ENCODE measurements at places on chromosomes 3 and 15.
A peak's percentile ranks its signal among the peaks of the same experiment; 100 is the strongest.

DNA sequence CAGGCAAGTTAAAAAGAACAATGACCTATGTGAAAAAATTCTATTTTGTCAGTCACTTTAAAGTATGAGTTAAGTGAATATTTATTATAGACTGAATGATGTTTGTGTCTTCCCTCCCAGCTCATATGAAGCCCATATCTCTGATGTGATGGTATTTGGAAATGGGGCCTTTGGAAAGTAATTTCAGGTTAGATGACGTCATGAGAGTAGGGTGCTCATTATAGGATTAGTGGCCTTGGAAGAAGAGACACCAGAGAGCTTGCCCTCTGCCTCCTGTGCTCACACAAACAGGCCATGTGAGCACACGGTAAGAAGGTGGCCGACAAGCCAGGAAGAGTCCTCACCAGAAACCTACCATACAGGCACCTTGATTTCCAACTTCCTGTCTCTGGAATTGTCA, 138.8 kb upstream of the TNIK start:
- DNase-seq, result no peak

GRCh38 chr3:61821823-61822251, 260.5 kb downstream of the PTPRG start:
- DNase-seq, result peak; percentile 74

DNA sequence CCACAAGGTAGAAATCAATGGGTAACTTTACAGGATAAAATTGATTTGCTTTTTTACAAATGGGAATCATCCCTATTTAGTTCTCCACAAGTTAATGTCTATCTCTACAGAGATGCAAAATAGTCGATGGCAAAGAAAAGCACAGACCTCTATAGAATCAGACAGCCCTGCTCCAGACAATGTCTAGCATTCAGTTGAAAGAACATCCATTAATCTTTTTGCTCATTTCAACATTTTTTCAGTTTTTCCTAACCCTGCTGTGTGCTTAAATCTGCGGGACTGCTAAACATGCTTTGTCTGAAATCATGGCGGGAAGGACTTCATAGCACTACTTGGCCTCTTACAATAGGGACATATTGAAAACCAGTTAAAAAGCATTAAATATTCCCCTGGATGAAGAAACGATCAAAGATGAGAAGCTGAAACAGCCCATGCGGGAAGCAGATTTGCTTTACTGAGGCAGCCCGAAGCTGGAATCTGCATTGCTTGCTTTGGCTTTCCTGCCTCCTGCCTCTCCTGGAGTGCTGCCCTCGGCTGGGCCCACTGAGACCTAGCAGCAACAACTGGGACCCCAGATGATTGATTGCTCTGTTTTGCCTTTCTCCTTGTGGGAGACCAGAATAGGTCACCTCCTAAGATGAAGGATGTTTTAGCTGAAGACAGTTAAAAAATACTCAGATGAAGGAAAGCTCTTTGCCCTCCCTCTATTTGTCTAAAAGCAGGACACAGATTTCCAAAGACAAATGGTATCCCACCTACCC, 38.5 kb upstream of the RASGRP1 start:
- no peak for DNase-seq

DNA sequence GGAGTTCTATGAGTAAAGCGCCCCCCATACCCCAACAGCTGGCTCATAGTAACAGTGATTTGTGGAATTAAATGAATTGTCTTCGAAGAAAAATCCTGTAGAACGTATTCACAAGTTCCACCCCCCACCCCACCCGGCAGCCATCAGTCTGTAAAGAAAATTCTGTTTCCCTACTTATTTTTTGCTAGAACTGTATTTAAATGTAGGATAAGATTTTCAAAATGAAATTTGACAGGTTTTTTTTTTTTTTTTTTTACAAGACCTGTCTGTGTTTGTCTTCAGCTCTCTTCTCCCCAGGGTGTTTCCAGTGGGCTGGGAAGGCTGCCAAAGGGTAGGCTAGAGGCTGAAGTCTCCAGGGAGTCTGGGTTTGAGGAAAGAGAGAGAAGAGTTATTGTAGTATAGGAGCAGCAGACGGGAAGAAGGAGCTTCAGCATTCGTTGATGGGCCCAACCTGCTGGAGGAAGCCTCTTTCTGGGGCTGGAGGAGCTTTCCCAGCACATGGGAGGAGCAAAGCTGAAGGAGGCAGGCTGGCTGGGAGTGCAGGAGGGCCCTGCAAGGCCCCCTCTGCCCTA, 130.6 kb upstream of the SEMA6D start:
- peak; percentile 10 for DNase-seq

- no peak for DNase-seq
Measured at GRCh38 chr3:8500989-8501370, 643 bp upstream of the LMCD1 start.

GRCh38 chr3:134607054-134608022, 43.5 kb downstream of the KY start:
- DNase-seq, result no peak

DNA sequence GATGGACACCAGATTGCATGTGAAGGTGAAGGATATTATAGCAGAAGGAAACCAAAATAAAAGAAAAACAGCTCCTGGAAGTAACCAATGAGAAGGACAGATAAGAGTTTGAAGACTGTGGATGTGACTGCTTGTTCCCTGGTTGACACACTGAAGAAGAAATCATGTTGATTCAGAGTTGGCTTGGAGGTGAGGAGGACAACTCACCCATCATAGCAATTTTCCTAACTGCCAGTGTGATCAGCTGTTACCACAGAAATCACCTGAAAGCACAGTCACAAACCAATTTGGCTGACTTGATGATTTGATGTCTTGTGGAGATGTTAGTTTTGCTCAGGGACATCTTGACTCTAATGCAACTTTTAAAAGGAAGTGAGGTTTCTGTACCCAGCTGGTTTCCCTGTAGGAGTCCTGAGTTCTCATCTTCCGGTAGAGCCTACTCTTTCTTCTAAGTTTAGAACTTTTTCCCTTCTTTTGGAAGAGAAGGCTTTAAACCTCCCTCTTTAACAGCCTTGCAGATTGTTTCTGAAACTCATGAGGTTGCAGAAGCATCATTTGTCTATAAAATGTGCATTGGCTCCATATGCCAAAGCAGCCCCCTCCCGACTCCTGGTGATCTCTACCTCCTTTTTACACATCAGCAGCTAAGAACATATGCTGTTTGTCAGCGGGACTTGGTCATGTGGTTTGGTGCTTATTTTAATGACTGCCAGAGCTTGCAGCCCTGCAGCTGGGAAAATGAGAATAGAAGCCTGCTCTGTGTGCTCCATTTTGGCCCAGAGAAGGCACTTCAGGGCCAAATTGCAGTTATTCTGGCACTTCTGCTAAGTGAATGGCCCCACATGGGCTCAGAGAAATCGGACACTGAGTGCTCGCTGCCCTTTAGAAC, 10.3 kb downstream of the ATG7 start:
- no peak for DNase-seq

DNA sequence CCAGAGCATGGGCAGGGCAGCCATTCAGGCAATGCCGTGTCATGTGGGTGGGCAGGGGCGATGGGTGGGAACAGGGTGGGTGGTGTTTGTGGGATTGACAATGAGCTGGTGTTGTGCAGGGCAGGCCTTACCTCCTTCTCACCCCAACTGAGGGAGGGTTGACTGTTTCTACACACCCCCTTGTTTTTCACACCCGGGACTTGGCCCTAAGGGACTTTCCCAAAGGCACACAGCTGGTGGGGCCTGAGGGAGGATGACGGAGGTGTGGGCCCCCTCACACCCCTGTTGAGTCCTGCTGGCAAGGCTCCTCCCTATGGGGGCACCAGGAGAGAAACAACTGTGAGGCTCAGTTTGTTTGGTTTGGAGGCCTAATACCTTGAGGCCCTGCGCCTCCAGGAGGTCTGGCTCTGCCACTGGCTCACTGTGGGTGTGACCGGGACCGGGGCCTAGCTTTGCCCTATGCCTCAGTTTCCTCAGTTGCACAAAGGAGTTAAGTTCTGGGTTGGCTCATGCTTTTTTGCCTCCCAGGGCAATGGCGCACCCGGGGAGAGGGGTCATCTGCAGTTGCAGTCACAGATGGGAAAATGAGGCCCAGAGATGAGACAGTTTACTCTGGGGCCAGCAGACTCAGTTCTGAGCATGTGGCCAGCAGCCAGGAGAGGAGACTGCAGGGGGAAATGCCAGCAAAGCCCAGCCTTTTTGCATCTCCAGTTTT, 5.1 kb upstream of the DNAH1 start:
- no peak for DNase-seq

DNA sequence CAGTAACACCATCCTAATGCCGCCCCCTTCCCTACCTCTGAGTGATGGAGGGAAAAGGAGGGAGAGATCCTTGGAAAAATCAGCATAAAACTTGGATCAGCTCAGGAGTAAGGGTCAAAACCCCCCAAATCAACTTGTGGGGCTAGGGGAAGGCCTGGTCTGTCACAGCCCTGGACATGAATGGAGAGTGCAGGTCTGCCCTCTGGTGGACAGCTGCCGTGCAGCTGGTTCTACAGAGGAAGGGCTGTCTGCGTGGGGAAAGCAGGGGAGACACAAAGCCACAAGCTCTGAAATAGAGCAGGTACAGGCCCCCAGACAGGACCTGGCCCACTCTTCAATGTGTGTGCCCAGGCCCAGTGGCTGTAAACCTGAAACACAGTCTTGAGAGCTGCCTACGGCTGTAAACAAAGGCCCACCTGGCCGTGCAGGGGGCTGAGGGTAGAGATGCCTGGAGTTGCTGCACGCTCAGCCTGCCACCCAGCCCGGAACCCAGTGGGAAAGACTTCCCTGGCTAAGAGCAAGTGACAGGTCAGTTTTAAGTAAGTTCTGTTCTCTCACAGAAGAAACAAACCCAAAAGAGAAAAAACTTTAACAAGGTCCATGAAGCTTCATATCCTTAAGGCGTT, 16.4 kb downstream of the CLK3 start:
- no peak for DNase-seq

- DNase-seq, result no peak
Measured at GRCh38 chr3:133282236-133282635, 117.6 kb upstream of the BFSP2 start.

GRCh38 chr3:32502946-32503286, 264 bp upstream of the CMTM6 start:
- no peak for DNase-seq

DNA sequence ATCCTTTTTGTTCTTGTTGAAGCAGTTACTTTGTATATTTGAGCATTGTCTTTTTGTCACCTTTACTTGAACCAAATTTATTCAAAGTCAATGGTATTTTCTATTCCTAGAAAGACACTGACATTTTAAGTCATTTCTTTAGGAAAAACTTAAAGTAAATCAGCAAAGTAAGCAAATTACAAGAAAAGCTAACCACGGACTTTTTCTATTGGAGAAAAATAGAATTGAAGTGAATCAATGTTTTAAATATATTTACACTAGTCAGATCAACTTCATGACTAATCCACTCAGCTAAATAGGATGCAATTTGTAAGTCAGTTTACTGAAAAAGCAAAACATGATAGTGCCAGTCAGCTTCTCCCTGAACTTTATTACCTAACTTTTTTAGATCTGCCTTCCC, 733.8 kb upstream of the ALCAM start:
- no peak for DNase-seq

DNA sequence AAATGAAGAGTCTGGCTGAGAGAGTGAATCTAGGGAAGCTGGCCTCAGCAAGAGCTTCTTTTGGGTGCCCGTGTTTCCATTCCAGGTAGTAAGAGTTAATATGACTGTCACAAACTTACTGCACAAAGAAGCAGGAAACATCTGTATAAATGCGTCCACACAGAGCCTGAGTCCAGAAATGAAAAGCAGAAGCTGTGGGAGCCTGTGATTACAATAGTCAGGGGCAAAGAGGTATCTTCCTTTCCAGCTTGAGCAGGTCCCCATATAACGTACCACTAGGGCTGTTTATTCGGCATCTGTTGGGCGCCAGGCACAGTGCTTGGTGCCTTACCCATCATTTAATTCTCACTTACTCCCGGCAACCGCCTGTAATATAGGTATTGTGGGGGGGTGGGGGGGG, 40.5 kb upstream of the B3GNT5 start:
- no peak for DNase-seq

GRCh38 chr3:56874269-56874668, 72.5 kb upstream of the ARHGEF3 start:
- no peak for DNase-seq

DNA sequence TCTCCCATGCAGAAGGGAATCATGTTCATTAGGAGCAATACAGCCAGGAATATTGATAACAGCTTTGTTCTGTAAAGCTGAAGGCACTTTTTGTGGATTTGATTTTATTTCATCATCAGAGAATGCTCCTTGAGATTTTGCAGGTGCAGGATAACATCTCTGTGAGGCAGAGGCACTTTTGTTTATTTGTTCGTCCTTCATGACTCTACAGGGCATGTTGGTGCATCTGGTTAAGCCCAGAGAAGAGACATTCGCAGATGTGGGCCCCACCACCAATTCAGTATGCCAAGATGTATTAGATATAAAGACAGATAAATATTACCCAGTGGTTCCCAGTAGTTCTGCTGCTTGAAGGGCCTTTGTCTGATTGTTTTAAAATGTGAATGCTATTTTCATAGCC, 368.1 kb upstream of the SEMA6D start:
- DNase-seq, result no peak

- DNase-seq, result no peak
Measured at GRCh38 chr3:166248784-166249183, 411.6 kb upstream of the BCHE start.

GRCh38 chr15:101042320-101042719, 123.2 kb downstream of the LRRK1 start:
- no peak for DNase-seq

DNA sequence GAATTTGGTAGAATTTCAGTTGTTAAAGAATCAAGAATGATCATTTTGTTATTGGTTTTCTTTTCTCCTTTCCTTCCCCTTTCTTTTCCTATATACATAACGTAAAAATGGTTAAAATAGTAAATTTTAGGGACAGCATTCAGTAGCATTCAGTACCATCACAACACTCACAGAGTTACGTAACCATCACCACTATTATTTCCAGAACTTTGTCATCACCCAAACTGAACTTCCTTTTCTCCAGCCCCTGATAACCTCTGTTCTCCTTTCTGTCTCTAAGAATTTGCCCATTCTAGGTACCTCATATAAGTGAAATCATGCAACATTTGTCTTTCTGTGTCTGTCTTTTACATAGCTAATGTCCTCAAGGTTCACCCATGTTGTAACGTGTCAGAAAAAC, 165.3 kb downstream of the AKAP13 start:
- no peak for DNase-seq

- no peak for DNase-seq
Measured at GRCh38 chr15:90617668-90618097, 88.0 kb downstream of the CRTC3 start.

- DNase-seq, result no peak
Measured at GRCh38 chr15:68220489-68220888, 9.0 kb downstream of the CLN6 start.

DNA sequence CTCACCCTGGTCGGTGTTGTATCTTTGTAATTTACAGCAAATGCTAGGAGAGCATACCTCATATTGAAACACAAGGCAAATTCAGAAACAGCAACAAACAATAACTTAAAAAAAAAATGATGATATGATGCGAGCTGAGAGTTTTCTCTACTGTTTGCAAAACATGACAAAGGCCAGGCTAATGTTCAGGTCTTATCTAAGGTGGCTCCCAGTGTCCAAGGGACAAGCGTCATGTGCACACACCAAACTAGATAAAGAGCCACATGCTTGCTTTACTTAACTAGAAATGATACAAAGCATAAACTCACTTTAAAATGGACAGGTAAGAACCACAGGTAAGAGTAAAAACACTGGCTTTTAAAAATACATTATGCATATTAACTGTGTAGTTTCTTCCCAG, 375.9 kb downstream of the FOXP1 start:
- no peak for DNase-seq

Measured in fibroblast of skin of left biceps (primary cell).